CD4-positive, alpha-beta T cell treated with Interferon alpha-2 for 1 hour (primary cell): ENCODE measurements at places on chromosomes 4 and X.

GRCh38 chr4:9832640-9833039 is 51.2 kb downstream of the DRD5 start:
- DNase-seq: no peak

- DNase-seq: no peak
Measured at GRCh38 chr4:113815826-113816225, 54.3 kb upstream of the CAMK2D start.

GRCh38 chr4:77819404-77819842 is 255 bp upstream of the CNOT6L start:
- DNase-seq: no peak

DNA sequence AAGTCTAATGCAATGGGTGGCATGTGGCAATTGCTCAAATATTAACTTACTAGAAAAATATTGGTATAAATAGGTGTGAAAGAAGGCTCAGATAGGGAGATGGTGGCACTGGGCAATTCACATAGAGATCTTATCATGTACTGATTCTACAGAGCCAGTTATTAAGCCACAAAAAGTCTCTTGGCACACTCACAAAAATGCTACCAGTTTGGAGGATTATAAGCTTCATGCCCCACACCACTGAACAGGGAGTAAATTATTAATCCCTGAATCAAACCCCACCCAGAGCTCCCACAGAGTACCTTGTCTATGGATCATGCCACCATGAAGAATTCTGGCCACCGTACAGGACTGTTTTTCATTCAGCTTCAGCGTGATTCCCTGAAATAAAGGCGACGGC is 13.8 kb downstream of the MPP1 start:
- DNase-seq: no peak
